ENCODE measurements at places on chromosomes 1 and 21. TPM values are rescaled to one million over a fixed set of nuclear protein-coding genes. Genes with fewer than 3 reads are reported as not detected.

DNA sequence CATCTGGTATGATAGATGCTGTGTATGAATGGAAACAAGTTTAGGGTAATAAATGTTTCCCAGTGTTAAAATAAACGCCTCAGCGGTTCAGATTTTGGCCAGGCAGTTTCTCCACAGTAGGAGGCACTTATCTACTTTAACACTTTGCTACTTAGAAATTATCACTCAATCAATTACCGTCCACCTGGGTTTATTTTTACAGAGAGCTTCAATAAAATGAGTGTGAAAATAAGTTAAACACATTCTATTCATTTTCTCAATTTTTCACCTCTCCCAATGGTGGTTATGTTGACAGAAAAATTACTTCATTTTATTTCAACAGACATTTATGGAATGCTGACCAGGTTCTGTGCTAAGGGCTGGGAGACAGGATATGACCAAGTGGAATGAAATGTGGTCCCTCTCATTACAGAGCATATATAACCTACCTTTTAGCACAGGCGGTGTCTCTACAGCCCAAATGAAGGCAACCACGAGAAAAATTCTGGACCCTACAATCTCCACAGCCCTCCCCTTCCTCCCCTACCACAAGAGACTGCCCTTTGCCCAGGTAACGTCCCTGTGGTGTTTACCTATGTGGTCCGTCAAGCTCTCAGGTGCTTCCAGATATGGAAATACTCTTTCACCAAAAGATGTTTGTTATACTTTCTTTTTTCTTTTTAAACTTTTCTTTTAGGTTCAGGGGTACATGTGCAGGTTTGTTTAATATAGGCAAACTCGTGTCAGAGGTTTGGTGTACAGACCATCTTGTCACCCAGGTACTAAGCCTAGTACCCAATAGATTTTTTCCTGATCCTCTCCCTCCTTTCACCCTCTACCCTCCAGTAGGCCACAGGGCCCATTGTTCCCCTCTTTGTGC lies 105.5 kb downstream of the HLCS start:
- no peak for DNase-seq

DNA sequence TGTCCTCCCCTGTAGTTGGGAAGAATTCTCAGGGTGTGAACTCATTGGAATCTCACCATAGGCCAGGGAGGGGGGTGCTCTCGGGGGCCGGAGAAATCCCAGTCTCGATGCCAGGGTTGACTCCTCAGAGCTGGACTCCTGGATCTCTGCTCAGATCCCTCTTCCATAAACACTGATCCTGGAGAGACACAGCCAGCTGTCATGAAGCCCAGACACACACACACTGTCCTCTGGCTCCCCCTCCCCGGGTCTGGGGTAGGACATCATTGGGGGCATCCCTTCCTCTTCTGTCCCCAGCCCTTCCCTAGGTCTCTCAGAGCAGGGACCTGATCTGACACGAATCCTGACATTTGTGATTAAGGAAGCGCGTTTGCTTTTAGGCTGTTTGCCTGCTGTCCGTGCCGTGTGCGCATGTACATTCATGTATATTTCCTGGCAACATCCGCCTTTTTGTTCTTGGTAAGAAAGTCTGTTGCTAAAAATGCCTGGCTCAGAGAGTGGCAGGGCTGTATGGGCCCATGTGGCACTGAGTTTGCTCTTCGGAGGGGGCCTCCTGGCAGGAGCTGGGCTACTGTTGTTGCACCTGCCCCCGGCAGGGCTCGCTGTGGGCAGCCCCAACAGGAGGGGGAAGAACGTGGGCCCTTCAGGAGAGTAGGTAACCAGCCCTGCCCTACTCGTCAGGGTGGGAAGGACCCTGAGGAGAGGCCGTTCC lies 45.4 kb upstream of the SELENON start:
- no peak for DNase-seq

DNA sequence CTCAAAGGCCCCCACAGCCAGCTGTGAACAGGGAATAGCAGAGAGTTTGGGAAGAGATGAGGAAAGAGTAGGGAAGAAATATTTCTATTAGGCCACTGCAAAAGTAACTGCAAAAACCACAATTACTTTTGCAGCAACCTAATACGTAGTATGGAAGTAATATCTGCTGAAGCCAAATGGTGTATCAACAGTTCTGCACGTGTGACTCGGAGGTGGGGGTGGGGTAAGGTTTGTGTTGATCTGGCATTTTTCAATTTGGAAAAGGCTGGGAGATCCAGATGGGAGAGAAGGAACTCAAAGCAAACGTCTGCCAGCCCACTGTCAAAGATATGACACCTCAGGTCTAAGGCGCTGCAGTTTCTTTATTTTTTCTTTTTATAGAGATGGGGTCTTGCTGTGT lies 11.1 kb upstream of the ZNF436 start:
- no peak for DNase-seq

GRCh38 chr1:29876902-29877301 lies 640.6 kb downstream of the PTPRU start:
- DNase-seq, result no peak

- no peak for DNase-seq
Observed at GRCh38 chr1:64569411-64569810, 99.5 kb downstream of the CACHD1 start.

DNA sequence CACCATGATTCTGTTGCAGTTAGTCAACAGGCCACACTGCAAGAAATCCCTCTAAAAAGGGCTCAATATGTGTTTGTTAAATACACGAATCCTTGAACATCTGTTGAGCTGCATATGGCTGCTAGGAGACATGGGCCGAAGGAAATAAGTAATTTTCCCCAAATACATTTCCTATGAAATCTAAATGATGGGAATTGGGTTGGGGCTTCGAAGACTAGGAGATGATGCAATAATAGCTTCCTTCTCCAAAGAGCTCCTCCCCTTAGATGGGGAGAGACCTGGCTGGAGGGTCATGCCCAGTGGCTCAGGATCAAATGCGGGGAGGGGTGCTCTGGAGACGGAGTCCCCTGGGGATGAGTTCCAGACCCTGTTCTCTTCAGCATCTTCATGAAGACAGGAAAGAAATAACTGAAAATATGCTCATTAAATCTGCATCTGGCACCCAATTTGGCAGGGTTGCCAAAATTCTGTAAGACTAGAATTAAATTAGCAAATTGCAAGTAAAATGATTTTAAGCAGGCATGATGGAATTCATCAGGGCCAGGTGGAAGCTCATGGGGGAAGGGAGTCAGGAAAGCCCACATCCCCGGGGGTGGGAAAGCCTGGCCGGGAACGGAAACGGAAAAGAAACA lies 165.0 kb upstream of the EDN2 start:
- no peak for DNase-seq

DNA sequence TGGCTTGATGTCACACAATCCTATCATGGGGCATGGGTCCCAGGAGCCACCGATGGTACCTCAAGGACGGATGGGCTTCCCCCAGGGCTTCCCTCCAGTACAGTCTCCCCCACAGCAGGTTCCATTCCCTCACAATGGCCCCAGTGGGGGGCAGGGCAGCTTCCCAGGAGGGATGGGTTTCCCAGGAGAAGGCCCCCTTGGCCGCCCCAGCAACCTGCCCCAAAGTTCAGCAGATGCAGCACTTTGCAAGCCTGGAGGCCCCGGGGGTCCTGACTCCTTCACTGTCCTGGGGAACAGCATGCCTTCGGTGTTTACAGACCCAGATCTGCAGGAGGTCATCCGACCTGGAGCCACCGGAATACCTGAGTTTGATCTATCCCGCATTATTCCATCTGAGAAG lies 46.3 kb downstream of the ACP6 start:
- no peak for DNase-seq

GRCh38 chr1:26419494-26419893 lies 8.9 kb downstream of the LIN28A start:
- DNase-seq, result no peak

- DNase-seq, result no peak
Observed at GRCh38 chr1:208170252-208170651, 73.9 kb downstream of the PLXNA2 start.

Gene NEK2
- 25.4 TPM for polyA plus RNA-seq

Gene GNAT2
- not detected for polyA plus RNA-seq
